LoVo (cell line): ENCODE measurements at places on chromosomes 2 and 18.

DNA sequence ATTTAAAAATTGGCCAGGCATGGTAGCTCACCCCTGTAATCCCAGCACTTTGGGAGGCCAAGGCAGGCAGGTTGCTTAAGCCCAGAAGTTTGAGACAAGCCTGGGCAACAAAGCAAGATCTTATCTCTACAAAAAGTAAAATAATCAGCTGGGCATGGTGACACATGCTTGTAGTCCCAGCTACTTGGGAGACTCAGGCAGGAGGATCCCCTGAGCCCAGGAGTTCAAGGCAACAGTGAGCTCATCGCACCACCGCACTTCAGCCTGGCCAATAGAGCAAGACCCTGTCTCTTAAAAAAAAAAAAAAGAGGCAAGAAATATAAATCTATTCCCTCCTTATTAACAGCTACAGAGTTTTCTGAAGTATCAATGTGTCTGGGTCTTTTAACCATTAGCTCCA is 51.9 kb downstream of the ESCO1 start:
- DNase-seq, result no peak

DNA sequence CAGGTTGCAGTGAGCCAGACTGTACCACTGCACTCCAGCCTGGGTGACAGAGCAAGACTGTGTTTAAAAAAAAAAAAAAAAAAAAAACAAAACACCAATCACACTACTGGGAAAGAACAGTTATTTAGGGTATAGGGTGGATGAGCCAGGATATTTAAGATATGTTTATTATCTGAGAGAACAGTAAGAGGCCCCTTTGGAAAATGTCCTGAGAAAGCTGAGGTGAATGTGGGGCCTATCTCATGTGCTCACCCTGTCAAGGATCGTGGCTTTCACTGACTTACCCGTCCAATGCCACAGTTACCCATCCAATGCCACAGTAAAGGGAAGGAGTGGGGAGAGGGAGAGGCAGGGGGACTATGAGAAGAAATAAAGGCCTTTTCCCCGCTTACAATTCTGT is 19.9 kb upstream of the ENOSF1 start:
- no peak for DNase-seq

DNA sequence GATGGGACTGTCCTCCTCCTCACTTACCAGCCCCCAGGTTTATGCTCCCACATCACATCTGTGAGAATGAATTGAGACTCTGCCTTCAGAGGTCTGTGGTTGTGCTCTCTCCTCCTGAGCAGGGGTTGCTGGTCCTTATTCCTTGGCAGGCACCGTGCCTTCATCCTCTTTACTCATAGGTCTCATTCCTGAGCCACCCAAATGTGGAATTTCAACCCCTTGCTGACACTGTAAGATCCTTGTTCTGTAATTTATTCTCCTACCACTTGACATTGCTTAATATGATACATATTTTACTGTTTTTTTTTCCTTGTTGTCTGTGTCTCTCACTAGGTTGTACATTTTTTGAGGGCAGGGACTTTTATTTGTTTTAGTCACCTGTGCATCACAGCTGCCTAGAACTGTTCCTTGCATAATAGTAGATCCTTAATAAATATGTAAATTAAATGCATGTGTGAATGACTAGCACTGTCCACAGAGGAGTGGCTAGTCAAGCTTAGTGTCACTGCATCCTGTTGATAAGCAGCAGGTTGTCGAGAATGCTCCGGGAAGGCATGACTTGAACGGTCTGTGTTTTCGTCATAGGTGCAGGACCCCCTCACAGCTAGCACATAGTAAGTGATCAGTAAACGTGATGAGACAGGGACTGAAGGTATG is 180.6 kb downstream of the ZNF407 start:
- no peak for DNase-seq

GRCh38 chr2:9758741-9759140 is 84.5 kb upstream of the TAF1B start:
- no peak for DNase-seq

- no peak for DNase-seq
Observed at GRCh38 chr2:104787298-104788065, 66.4 kb upstream of the POU3F3 start.

- DNase-seq, result no peak
Observed at GRCh38 chr18:75587131-75587530, 159.6 kb upstream of the SMIM21 start.

- DNase-seq, result no peak
Observed at GRCh38 chr2:130963849-130964793, 127.4 kb downstream of the ARHGEF4 start.

DNA sequence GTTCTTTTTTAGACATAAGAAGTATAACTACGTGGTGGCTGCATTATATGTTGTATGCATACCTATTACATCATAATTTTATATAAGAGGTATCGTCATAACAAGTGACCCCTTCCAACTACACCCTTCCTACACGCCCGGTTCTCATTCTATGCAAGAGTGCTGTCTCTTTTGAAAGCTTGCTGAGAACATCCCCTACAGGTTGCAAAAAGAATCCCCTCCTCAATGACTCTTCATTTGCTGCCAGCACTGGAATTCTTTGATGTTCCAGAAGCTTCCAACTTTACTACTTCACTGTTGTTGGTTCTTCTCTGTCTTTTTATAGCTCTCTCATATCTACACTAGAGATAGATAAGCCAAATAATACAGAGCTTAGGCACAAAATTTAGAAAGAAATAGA is 66.4 kb downstream of the CDH7 start:
- DNase-seq, result no peak

DNA sequence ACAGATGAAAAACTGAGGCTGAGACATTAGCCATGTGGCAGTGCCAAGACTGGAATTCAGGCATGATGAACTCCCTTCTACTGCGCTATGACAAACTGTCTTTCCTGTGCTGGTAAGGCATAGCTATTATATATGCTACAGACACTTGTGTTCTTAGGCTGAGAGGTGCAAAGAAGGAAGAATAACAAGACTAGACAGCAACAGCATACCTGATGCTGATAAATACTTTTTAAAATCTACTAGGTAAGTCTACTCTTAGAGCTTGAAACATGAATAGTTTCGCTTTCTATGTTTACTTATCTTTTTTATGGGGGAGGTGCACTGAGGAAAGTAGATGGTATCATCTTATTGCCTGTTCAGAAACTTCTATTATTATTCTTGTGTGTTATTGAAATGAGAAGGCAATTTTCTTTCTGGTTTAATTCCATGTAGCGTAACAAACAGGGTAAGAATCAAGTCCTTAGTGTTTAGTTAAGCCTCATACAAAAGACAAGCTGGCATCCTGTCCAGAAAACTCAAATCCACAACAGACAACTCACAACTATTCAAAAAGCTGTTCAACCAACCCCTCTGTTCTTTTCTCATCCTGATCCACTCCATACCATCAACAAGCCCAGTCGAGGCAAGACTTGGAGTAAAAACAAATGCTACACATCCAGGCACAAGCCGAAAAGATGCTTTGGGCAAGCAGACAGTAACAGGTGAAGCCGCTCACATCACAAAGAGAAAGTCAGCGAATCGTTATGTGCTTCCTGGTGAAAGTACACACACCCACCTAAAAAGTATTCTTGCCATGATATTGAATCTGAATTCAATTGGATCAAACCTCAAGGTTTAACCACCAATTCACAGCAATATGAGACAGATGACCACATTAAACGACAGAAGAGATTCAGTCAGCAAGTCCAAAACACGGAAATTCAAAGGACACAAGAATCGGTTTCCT is 1.5 kb downstream of the TTC32 start:
- peak; percentile 16 for DNase-seq

- DNase-seq, result no peak
Observed at GRCh38 chr2:20611077-20611843, 39.6 kb downstream of the HS1BP3 start.

GRCh38 chr18:70200286-70200685 is 5.2 kb downstream of the RTTN start:
- DNase-seq, result no peak

GRCh38 chr2:147913701-147914480 is 69.1 kb downstream of the ACVR2A start:
- no peak for DNase-seq

- DNase-seq, result no peak
Observed at GRCh38 chr2:168607992-168608391, 151.9 kb downstream of the CERS6 start.

- peak; percentile 50 for DNase-seq
Observed at GRCh38 chr2:138060301-138060635, 96.0 kb downstream of the HNMT start.

- no peak for DNase-seq
Observed at GRCh38 chr18:5909125-5909524, 13.8 kb upstream of the TMEM200C start.

- DNase-seq, result peak; percentile 67
Observed at GRCh38 chr2:121210691-121211090, 74.3 kb downstream of the TFCP2L1 start.

- DNase-seq, result no peak
Observed at GRCh38 chr18:11999429-11999828, 18.1 kb downstream of the IMPA2 start.

- peak; percentile 89 for DNase-seq
Observed at GRCh38 chr2:68828887-68829708, 42.1 kb downstream of the BMP10 start.

DNA sequence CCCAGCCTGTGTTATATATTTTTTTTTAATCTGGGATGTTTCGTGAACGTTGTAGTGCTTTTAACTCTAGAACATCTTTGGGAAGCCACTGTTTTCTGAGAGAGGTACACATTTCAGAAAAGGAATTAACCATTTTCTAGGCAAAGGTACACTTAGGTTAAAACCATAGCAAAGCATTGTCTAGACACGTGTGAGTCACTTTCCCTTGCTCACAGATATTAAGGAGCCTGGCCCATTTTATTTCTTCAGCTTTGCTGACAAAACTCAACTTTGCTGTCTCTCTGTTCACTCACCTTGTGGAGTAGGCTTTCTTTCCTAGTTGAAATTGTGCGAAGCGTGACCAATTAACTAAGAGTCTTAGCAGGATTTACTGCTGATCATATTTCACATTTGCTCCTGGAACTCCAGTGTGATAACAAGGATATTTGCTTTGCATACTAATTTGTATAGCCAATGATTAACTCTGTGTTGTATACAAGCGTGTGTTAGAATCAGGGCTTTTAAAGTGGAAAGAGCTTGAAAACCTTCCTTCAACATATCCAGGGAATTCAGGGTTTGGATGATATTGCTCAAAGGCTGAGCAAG is 215.0 kb upstream of the AGAP1 start:
- no peak for DNase-seq

GRCh38 chr2:151030663-151031230 is 230.9 kb downstream of the RBM43 start:
- DNase-seq, result no peak

- no peak for DNase-seq
Observed at GRCh38 chr2:27870724-27871123, 19.5 kb downstream of the RBKS start.

DNA sequence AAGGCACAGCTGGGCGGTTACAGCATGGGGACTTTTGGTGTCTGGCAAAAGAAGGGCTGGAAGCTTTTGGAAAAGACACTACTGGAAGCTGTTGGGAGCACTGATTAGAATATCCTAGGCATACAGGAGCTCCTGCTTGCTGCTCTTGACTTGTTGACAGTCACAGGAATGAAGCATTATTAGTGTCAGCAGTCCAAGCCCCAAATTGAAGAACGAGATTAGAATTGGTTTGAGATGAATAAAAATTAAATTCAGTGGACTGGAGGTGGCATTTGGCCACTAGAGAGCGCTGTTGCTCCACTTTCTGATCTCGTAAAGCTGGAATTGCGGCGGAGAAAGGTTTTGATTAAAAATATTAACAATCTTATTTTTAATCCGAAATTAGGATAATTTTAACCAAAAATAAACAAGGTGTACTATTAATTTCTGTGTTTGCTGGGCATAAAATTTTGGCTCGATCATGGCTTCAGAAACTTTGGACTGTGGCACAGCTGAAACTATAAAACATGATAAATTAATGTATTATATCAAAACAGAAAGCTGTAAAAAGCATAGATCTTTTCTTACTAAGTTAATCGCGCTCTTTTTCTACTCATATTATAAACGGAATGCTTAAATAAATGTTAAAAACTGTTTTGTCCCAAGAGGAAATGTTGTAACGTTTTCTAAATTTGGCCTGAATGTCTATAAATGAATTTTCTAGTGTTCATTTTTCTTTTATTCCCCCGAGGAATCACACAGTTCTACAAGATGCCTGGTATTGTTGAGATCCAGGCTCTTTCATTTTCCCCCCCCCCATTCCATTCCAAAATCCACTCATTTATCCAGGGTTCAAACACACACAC is 2.4 kb upstream of the HOXD8 start:
- DNase-seq, result peak; percentile 59

DNA sequence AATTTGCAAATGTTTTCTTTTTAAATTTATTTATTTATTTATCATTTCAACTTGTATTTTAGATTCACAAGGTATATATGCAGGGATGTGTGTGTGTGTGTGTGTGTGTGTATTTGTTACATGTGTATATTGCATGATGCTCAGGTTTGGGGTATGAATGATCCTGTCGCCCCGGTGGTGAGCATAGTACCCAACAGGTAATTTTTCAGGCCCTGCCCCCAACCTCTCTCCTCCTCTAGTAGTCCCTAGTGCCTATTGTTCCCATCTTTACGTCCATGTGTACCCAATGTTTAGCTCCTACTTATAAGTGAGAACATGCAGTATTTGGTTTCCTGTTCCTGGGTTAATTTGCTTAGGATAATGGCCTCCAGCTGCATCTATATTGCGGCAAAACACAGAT is 33.0 kb upstream of the KIF5C start:
- DNase-seq, result no peak

DNA sequence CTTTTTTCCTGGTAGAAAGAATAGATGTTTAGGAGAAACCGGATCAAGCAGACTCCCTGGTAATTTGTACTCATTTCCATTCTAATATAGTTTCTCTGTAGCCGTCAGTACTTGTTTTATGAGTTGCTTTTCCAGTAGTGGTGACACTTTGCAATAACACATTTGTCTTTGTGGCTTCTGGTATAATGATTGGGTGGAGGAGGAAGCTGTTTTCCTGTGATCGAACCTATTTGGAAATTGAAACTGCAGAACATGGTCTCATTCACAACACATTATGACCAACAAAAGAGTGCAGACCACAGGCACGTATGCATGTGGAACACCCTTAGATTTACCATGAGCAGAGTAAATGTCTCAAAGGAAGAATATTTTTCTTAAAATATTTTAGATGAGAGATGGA is 7.6 kb upstream of the SERPINB12 start:
- DNase-seq, result no peak

- DNase-seq, result no peak
Observed at GRCh38 chr2:96530474-96531357, 5.8 kb upstream of the ARID5A start.

GRCh38 chr2:28405537-28405936 is 12.9 kb downstream of the FOSL2 start:
- DNase-seq, result no peak

DNA sequence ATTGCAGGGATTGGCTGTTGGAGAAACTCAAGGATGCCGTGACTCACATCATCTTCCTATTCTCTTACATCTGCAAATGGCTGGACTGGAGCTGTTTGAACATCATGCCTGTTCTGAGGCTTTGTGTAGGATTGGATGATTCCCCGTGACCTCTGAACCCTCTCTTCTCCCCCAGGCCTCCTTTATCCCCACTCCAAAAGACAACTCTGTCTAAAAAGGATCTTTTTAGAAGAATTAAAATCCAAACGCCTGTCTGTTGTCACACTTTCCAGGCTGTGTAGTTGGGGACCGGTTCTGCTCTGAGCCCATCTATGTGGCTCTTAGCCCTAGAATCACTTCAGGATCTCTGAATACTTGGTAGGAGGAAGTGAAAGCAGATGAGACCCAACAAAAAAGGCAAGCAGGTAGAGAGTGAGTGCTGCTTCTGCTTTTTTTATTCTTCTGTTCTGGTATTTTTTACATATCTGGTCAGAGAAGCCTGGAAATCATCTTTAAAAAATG is 565 bp downstream of the SP140 start:
- no peak for DNase-seq

GRCh38 chr18:74826572-74826971 is 228.9 kb downstream of the ZNF407 start:
- DNase-seq, result no peak
